Muscle of leg (tissue), 16 donors: ENCODE measurements at places on chromosomes 12 and 14. TPM values are rescaled to one million over a fixed set of nuclear protein-coding genes. Genes with fewer than 3 reads are reported as not detected.

IL31 gene
- not detected for total RNA-seq

BRF1 gene
- total RNA-seq, result 29.9 TPM

CLEC1A gene
- 2.4 TPM for total RNA-seq

DNA sequence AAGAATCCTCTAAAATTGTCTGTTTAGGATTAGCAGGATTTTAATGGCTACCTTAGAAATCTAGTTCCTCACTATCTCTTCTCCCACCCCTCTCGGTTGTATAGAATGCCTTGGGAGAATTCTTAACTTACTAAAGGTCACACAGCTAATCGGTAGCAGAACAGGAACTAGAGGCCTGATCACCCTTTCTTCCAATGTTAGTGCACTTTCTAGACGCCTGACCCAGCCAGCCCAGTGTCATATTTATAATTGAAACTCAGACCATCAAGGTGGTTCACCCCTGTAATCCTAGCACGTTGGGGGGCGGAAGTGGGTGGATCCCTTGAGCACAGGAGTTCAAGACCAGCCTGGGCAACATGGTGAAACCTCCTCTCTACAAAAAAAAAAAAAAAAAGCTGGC lies 1.7 kb downstream of the TIGAR start:
- no peak for DNase-seq
- no peak overlapping the region for H3K27ac ChIP-seq
- no peak overlapping the region for H3K4me3 ChIP-seq
- H3K36me3 ChIP-seq, result no peaks in the 10 kb centered on the region

DNA sequence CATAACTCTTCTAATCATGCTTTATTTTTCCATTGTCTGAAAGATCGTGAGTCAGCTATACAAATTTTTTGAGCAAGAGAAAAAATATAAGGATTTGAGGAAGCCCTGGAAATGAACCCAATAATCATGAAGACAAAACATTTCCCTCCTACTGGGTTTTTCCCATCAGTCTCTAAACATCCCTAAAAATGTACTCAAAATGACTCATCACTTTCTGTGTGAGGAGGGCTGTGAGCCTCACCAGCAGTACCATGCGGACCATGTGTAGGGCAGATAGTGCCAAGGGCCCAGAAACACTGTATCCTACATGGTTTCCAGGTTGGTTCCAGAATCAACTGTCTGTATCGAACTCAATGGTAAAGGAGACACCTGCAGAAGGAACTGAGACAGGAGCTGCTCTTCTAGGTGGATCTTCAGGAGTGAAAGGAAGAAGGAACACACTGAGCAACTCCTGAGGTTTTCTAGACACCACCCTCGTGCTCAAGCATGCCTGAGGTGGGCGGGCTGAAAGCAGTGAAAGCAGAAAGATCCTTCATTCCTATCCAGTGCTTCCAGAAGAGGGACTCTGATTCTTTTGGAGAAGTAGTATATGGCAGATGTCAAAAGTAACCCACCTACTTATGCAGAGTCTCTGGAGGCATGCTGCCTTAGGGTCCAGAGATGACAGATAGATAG lies 48.6 kb upstream of the RHOJ start:
- no peak overlapping the region for H3K27ac ChIP-seq
- no peak for DNase-seq
- H3K4me1 ChIP-seq, result no peaks in the 10 kb centered on the region
- no peaks in the 10 kb centered on the region for H3K36me3 ChIP-seq

GRCh38 chr14:73842201-73842600 lies 9.4 kb upstream of the PTGR2 start:
- no peaks in the 10 kb centered on the region for H3K4me1 ChIP-seq
- H3K36me3 ChIP-seq, result no peaks in the 10 kb centered on the region
- no peak overlapping the region for H3K27ac ChIP-seq
- DNase-seq, result no peak
- H3K27me3 ChIP-seq, result no peaks in the 10 kb centered on the region

GRCh38 chr12:81615026-81615588 lies 144.0 kb downstream of the PPFIA2 start:
- DNase-seq, result peak; percentile 36
- no peak overlapping the region for H3K4me3 ChIP-seq
- H3K27ac ChIP-seq, result no peak overlapping the region
- no peaks in the 10 kb centered on the region for H3K36me3 ChIP-seq
- H3K27me3 ChIP-seq, result no peaks in the 10 kb centered on the region
- no peaks in the 10 kb centered on the region for H3K4me1 ChIP-seq

GRCh38 chr14:24873551-24873950 lies 176.4 kb downstream of the STXBP6 start:
- peak; percentile 64 for DNase-seq
- peaks cover 10% of the 10 kb centered on the region for H3K4me1 ChIP-seq
- no peak overlapping the region for H3K4me3 ChIP-seq
- no peaks in the 10 kb centered on the region for H3K27me3 ChIP-seq

DNA sequence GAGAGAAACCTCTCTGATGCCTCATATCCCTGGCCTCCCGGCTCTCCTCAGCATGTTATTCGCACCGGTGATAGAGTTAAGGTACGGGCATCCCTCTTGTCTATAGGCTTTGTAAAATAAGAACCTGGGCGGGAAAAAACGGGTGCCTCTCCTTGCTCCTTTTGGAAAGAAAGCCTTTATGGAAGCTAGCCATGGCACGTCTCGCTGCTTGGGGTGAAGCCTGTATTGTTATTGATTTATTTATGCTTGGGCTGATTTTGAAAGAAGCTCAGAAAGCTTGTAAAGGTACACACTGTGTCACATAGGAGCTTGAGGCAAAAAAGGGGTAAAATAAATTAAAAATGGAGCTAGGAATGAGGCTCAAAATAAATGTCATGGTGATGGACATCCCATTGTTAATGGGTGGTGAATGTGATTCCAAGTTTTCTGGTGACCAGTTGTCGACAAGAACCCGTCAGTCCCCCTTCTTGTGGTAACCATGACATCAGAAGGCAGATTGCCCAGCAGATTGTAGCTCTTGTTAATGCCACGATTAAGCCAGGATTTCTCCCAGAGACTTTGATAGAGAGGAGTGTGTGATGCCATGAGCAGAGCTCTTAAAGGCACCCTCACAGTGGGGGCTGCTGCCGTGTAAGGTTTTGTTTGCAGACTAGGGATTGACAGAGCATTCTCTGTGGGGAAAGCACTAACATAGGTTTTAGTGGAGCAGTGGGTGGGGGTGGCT lies 50.4 kb upstream of the ASPG start:
- H3K4me1 ChIP-seq, result no peaks in the 10 kb centered on the region
- no peaks in the 10 kb centered on the region for H3K36me3 ChIP-seq
- H3K27ac ChIP-seq, result no peak overlapping the region
- no peak for DNase-seq
- H3K4me3 ChIP-seq, result no peak overlapping the region
- H3K27me3 ChIP-seq, result peaks cover 10% of the 10 kb centered on the region

GRCh38 chr12:97912943-97913342 lies 450.3 kb downstream of the RMST start:
- no peak overlapping the region for H3K27ac ChIP-seq
- H3K27me3 ChIP-seq, result no peaks in the 10 kb centered on the region
- no peak for DNase-seq
- no peak overlapping the region for H3K4me3 ChIP-seq
- no peaks in the 10 kb centered on the region for H3K36me3 ChIP-seq
